ENCODE measurements at places on chromosomes 5 and 9.

- no peak for DNase-seq
Observed at GRCh38 chr9:27310582-27310981, 13.6 kb upstream of the EQTN start.

GRCh38 chr9:12777121-12778022 is 2.6 kb downstream of the LURAP1L start:
- DNase-seq, result no peak

DNA sequence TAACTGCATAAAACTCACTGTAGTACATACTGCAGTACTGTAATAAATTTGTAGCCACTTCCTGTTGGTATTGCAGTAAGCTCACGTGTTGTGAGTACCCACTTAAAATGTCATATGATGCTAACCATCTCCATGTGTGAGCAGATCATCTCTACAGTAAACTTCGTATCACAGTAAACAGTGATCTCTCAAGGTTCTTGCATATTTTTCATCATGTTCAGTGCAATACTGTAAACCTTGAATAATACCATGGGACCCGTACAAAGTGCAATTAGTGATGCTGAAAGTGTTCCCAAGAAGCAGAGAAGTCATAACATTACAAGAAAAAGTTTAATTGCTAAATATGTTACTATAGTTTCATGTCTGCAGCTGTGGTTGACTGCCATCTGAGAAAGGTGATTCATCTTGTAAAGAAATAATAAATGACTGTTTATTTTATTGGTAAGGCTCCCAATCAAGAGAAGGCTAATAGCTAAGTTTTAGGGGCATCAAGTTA is 253.8 kb upstream of the POU5F2 start:
- no peak for DNase-seq

DNA sequence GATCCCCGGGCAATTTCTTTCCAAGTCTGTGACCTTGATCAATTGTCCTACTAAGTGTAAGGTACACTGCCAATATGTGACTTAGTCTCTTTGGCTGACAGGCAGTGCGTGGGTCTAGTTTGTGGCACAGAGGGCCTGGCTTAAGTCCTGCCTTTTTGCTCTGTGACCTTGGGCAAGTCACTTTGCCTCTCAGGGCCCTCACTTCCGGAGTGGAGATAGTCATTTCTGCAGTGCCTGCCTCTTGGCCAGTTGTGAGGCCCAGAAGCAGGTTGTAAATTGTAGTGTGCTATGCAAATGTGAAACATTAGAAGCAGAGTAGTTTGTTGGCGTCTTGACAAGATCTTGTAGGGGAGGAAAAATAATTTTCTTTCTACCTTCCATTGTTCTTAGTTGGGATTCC is 39.0 kb downstream of the KIF4B start:
- no peak for DNase-seq

DNA sequence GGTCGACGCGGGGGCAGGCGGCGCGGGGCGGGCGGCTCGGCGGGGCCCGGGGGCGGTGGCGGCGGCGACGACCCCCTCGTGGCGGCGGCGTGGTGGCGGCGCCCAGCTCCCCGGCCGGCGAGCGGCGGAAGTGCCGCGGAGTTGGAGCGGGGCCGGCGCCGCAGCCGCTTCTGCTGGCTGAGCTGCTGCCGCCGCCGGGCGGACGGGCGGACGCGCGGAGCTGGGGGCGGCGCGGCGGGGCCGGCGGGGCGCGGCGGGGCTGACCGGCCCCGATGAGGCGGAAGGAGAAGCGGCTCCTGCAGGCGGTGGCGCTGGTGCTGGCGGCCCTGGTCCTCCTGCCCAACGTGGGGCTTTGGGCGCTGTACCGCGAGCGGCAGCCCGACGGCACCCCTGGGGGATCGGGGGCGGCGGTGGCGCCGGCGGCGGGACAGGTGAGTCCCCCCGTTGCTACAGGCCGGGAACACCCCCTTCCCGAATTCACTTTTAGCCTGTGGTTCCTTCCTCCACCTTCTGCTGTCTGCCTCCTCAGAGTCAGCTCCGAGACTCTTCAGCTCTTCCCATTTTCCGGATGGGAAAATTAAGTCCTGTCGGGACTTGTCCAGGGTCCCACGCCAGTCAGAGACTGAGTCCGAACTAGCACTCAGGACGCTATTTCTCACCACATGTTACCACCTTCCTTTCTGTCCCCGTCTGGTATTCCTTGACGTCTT is at the start of gene GALNT10:
Gene GALNT10, plus strand, starts transcription at position 139 of the 710 bp plus-strand sequence. Its CDS starts 134 bp downstream, at position 273.
- peak; percentile 52 for DNase-seq

DNA sequence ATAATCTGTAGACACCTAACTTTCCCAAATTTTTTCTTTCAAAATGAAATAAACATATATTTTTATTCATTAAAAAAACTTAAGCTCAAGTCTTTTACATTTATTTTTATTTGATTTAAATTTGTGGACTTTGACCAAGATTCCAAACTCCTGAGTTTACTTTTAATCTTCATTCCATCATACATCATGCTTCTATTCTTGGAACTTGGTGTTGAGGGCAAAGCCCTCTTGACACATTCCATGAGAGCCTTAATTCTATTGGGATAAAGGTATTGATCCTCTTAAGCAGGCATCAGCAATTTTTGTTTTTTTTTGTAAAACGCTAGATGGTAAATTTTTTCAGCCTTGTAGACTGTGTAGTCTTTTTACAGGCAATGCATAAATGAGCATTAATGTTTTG is 53.6 kb downstream of the FBXO4 start:
- no peak for DNase-seq

GRCh38 chr9:133643978-133644760 is 8.0 kb downstream of the DBH start:
- no peak for DNase-seq

- DNase-seq, result peak; percentile 9
Observed at GRCh38 chr5:135977375-135977928, 22.7 kb upstream of the LECT2 start.

DNA sequence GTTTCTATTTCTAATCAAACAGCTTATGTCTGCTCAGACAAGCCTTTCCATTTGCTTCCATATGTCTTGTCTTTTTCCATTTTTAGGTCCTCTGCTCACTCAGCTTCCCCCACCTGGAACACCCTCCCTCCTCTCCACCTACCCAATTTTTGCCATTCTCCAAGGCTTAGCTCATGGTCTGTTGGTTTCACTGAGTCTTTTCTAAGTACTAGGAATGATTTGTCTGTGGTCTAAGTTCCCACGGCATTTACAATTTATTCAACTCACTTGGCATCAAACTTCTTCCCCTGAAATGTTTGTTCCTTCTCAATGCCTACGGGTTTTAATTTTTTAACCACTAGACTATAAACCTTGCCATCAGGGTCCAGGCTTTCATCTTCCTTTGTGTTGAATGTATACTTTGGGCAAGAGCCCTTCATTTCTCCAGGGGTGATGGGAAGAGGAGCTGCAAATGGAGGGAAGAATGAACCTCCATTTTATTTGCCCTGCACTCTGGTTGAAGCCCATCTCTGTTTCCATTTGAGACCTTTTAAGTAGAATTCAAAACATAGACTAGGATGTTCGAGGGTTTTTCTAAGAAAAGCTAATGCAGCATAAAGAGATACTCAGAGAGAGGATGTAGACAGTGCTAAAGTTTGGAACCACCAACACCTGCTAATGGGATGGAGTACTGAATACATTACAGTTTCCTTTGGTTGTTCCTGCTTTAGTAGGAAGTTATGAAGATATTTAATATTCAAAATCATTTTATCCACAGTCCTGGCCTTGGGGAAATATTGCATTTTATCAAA is 104.0 kb downstream of the PTTG1 start:
- DNase-seq, result no peak

DNA sequence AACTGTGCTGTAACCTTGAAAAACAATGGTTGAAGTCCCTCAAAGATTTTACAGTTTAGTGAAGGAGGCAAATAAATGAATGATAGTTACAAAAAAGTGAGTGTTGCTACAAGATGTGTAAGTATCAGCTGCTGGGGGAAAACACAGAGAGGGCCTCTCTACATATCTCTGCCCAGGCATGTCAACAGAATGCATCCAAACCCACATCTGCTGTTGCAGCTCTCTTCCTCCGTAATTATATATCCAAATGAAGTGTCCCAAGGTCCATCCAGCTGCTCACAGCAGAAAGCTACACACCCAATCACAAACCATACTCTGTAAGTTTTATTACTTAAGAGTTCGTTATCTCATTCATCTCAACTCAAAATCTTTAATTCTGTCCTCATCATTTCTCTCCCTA is 584.6 kb downstream of the ANXA1 start:
- no peak for DNase-seq

- DNase-seq, result no peak
Observed at GRCh38 chr9:88266416-88266815, 121.8 kb upstream of the SPIN1 start.

GRCh38 chr9:34177593-34178435 is 1.0 kb upstream of the UBAP1 start:
- no peak for DNase-seq

DNA sequence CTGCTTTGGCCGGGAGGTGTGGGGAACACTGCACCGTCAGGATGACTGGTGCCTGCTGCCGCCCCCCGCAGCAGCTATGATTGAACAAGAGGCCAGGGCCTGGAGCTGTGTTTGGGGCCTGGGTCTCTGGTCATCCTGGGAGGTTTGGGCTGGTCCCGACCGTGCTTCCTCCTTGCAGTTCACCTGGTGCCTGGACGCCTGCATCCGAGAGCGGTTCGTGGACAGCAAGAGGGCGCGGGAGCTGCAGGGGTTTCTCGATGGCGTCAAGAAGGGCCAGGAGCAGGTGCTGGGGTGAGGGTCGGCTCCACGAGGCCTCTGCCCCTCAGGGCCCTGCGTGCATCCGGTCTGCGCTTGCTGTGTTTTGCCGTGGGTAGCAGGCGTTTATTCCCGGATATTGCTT is 8.9 kb downstream of the NELFB start:
- no peak for DNase-seq

Measured in CD8-positive, alpha-beta memory T cell (primary cell).